Fibroblast of gingiva (primary cell): ENCODE measurements at places on chromosomes 7 and 10.

- DNase-seq: no peak
Measured at GRCh38 chr7:32643194-32643593, 147.9 kb downstream of the AVL9 start.

DNA sequence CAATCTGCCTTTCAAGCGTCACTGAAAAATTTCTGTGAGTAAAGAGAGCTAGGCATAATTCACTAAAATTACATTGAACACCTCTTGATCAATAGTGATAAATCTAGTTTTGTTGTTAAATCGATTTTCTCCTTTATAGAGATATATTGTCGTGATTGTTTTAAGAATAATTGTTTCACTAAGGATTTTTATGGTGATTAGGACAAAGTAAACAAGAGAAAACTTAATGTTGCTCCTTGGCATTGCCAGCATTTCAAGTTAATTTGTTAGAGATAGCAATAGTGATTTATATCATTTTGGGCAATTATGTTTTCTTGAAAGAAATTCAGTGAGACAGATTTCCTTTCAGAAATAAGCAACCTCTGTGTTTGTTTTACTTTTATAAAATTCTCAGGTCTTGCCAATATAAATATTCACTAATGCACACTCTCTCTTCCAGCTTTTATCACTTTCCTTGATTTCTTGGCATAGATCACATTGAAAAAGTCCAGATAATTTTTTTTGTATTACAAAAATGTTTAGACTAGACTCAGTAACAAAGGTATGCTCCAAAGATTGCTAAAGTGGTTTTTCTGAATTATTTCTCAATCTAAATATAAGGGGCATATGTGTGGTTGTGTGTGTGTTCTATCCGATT lies 538.7 kb downstream of the TFEC start:
- DNase-seq: no peak

GRCh38 chr7:73314271-73314670 lies 5.6 kb upstream of the NSUN5 start:
- no peak for DNase-seq

- no peak for DNase-seq
Measured at GRCh38 chr10:5045095-5045494, 41.4 kb upstream of the AKR1C2 start.

DNA sequence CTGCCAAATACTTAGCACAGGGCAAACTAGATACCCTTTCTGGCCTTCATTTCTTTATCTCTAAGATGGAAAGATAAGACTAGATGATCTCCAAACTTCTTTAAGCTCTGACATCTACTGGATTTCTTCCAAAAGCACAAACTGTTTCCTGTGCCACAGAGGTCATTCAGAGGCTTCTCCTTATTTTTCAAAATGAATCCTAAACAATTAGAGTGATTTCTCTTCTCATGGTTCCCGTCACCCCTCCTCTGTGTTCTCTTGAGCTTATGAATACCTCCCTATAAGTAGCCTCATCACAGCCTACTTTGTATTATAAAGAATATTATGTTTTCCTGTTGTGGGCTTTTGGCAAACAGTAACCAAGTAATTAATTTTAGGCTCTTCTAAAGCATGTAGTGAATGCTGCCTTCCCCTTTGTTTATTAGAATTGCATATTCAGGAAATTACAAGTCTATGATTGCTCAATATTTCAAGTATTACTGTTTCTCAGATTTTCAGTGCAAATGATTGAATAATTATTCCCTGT lies 179.5 kb downstream of the REEP3 start:
- peak; percentile 65 for DNase-seq

DNA sequence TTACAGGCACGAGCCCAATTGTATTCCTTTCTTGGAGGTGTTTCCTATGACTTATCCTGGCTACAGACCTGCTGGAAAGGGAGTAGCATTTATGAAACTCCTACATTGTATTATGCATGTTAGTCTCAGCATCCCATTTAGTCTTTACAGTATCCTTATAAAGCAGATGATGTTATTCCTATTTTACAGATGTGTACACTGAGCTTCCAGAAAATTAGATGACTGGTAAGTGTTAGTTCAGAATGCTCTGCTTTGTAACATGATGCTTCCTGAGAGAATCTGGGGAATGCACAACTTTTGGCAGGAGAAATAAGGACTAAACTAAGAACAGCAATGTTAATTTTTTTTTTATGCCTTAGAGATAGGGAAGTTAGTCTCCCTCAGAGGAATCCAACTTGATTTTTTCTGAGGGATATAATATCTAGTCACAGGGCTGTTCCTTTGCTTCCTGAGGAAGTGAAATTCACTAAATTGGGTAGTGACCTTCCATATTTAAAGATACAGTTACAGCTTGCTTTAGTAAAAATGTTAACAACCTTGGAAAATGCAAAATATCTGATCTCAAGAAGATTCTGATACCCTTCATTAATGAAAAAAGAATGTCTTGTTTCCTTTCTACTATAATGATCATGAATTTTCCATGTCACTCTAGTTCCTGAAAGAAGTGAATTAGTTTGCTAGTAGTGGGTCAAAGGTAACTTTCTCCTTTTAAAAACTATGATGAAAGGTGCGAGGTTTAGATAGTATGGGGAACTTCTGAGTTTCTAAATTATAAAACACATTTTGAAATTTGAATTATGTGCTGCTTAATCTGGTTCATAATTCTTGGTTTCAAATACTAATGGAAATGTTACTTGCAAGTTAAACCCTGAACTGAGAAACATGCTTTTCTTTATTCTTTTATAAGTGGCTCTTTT lies 194.0 kb upstream of the PRPS1L1 start:
- DNase-seq: peak; percentile 65
